ENCODE measurements at places on chromosomes 5 and 9.
A peak's percentile ranks its signal among the peaks of the same experiment; 100 is the strongest.

DNA sequence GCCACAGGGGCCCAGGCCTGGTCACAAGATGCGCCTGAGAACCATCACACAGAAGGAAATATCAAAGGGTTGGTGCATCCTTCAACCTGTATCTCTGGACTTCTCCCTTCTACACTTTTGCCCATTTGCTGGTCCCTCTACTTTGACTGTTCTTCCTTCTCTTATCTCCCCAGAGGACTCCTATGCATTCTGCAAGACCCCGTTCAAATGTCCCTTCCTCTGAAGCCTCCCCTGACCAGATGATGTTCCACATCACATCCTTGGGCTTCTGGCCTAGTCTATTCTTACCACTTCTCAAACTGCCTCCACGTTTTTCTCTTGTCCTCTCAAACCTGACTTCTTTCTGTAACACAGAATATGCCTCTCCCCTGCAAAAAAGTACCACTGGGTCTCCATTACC lies 34.3 kb downstream of the STK10 start:
- no peaks in the 10 kb centered on the region for H3K4me1 ChIP-seq
- H3K36me3 ChIP-seq: no peaks in the 10 kb centered on the region
- no peak for DNase-seq
- no peaks in the 10 kb centered on the region for H3K27me3 ChIP-seq
- H3K4me3 ChIP-seq: no peak overlapping the region

- no peak for DNase-seq
- H3K4me3 ChIP-seq: no peak overlapping the region
- H3K27me3 ChIP-seq: no peaks in the 10 kb centered on the region
- H3K36me3 ChIP-seq: no peaks in the 10 kb centered on the region
- no peak overlapping the region for H3K27ac ChIP-seq
Observed at GRCh38 chr9:23769307-23769935, 56.6 kb downstream of the ELAVL2 start.

DNA sequence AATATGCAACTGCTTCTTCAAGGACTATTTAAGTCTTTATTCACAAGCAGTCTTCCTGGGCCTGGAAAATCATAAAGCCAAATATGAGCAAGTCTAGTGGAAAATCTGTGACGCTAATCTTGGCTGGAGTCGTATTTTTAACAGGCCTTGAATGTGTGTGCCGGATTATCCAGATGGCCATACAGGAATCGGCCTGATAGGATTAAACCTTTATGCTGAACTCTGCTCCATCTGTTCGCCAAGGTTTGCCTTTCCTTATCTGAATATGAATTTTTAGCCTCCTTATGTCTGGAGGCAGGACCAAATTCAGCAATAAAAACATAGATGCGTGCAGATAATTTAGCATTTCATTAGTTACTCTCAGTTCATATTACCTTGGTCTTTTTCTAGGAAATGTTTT lies 294.5 kb downstream of the EBF1 start:
- DNase-seq: no peak
- no peak overlapping the region for H3K4me3 ChIP-seq

- no peaks in the 10 kb centered on the region for H3K27me3 ChIP-seq
- H3K27ac ChIP-seq: no peak overlapping the region
- peak; percentile 88 for DNase-seq
- no peak overlapping the region for H3K4me3 ChIP-seq
Observed at GRCh38 chr5:178461004-178461730, 129.0 kb downstream of the COL23A1 start.

GRCh38 chr9:7246917-7247522 lies 489.2 kb downstream of the KDM4C start:
- H3K27ac ChIP-seq: no peak overlapping the region
- H3K4me3 ChIP-seq: no peak overlapping the region
- H3K4me1 ChIP-seq: no peaks in the 10 kb centered on the region
- H3K27me3 ChIP-seq: no peaks in the 10 kb centered on the region
- no peak for DNase-seq
- H3K36me3 ChIP-seq: no peaks in the 10 kb centered on the region

DNA sequence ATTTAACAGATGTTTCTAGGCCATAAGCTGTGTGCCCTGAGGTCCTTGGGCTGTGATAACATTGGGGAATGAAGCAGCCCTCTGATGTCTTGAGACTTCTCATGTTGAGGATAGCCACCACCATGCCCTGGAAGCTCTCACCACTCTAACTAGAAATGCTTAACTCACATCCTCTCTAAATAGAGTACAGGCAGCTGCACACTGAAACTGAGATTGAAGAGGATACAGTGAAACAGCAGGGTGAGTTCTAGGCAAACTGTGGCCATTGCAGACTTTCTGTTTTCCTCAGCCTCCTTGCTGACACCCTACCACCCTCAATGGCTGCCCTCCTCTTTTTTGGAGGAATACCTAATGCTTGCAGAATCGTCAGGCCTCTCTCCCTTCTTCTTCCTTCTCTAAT lies 22.4 kb downstream of the UTP15 start:
- H3K4me3 ChIP-seq: no peak overlapping the region
- H3K27ac ChIP-seq: no peak overlapping the region

GRCh38 chr5:87705876-87706275 lies 293.1 kb upstream of the CCNH start:
- H3K27ac ChIP-seq: no peak overlapping the region
- no peaks in the 10 kb centered on the region for H3K4me1 ChIP-seq
- no peak for DNase-seq
- H3K27me3 ChIP-seq: no peaks in the 10 kb centered on the region

GRCh38 chr9:102482776-102483175 lies 512.4 kb upstream of the CYLC2 start:
- H3K36me3 ChIP-seq: no peaks in the 10 kb centered on the region
- H3K4me3 ChIP-seq: no peak overlapping the region
- no peaks in the 10 kb centered on the region for H3K27me3 ChIP-seq
- no peak overlapping the region for H3K27ac ChIP-seq

GRCh38 chr5:112532654-112533360 lies 113.7 kb upstream of the EPB41L4A start:
- no peak overlapping the region for H3K27ac ChIP-seq
- no peaks in the 10 kb centered on the region for H3K36me3 ChIP-seq
- no peak for DNase-seq
- H3K4me3 ChIP-seq: no peak overlapping the region

DNA sequence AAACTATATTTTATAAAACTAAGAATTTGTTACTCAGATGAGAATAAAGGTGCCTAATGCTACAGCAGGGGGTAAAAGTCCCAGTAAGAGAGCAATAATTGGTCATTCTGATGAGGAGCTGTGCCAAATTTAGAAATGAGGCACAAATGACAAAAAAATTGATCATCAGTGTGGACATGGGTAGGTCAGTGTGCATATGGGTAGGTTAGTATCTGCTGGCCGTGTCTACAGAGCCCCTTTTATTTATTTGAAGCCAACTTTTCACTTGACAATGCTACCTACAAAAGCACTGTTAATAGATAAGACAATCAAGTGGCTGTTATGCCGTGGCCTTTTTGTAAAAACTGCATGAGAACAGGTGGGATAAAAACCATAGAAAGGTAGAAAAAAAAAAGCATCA lies 454.6 kb downstream of the RAB3C start:
- DNase-seq: no peak
- no peaks in the 10 kb centered on the region for H3K4me1 ChIP-seq
- H3K27me3 ChIP-seq: no peaks in the 10 kb centered on the region
- H3K27ac ChIP-seq: no peak overlapping the region

GRCh38 chr9:124012368-124013301 lies 1.1 kb downstream of the LHX2 start:
- no peak overlapping the region for H3K27ac ChIP-seq
- DNase-seq: no peak
- H3K27me3 ChIP-seq: peaks cover 50% of the 10 kb centered on the region
- no peaks in the 10 kb centered on the region for H3K36me3 ChIP-seq
- peak overlapping the region; percentile 15 for H3K4me3 ChIP-seq

DNA sequence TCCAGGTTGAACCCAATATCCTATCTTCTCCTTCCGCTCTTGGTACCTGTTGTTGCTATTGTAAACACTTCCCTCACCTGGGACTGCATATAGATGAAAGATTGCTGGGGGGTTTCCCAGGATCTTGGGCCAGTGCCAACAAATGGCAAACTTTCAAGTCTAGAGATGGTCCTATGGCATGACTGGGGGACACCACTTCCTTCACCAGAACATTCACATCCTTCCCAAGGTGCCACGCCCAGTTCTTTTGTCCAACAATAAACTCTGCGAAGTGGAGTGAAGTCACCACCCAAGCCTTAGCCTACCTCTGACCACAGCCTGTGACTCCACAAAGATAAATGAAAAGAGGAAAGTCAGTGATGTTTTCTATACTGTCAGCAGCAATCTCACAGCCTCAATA lies 34.4 kb downstream of the DOCK8 start:
- H3K27ac ChIP-seq: no peak overlapping the region
- H3K36me3 ChIP-seq: no peaks in the 10 kb centered on the region
- H3K27me3 ChIP-seq: no peaks in the 10 kb centered on the region
- no peak overlapping the region for H3K4me3 ChIP-seq

GRCh38 chr5:21672360-21672759 lies 1180.8 kb downstream of the CDH12 start:
- no peak overlapping the region for H3K4me3 ChIP-seq
- no peaks in the 10 kb centered on the region for H3K36me3 ChIP-seq
- H3K4me1 ChIP-seq: no peaks in the 10 kb centered on the region
- no peak for DNase-seq
- no peak overlapping the region for H3K27ac ChIP-seq

DNA sequence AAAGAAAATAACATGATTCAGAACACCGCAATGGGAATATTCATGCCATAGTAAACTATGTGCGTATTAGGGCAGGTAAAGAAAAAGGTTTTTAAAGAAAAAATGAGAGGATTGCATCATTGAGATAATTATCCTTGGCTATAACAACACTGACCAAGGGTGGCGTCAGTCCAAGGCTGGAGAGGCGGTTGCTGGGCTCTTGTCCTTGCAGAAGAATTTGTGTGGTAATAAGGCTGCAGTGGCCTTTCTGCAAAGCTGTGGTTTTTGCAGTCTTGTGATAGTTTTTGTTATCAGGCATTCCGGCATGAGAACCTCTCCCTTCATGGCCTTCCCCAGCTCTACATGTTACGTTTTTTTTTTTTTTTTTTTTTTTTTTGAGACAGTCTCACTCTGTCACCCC lies 14.0 kb downstream of the BOD1 start:
- H3K27ac ChIP-seq: no peak overlapping the region
- no peak overlapping the region for H3K4me3 ChIP-seq
- H3K27me3 ChIP-seq: no peaks in the 10 kb centered on the region
- DNase-seq: no peak
- no peaks in the 10 kb centered on the region for H3K4me1 ChIP-seq

GRCh38 chr5:16229357-16229940 lies 49.9 kb upstream of the MARCHF11 start:
- H3K36me3 ChIP-seq: no peaks in the 10 kb centered on the region
- no peaks in the 10 kb centered on the region for H3K27me3 ChIP-seq
- H3K27ac ChIP-seq: no peak overlapping the region
- no peaks in the 10 kb centered on the region for H3K4me1 ChIP-seq
- H3K4me3 ChIP-seq: no peak overlapping the region

DNA sequence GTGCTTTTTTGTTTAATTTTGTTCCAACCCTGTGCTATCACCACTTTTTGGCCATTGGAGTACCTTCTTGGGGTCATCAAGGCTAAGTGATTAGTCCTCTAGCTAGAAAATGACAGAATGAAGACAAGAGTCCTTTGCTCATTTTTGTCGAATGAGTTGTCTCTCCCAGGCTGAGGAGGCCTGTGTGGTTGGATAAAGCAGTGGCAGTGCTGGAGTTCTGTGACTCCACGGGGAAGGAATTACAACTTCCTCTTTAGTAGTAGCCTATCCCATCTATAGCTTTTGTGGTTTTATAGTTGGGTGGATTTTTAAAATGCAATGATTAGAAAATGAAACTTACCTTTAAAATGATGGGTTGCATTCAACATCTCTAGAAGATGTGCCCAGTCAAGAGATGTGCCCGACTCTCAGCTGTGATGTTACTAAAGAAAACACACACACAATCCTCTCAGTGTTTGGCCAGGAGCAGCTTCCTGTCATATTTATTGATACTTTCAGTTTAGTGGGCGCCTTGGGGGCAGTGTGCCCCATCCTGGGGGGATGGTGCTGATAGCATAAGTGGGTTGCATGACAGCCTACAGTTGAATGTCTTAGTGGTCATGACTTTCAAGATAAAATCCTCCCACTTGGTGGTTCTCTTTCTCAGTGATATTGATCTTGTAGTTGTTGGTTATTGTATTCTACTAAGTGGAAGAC lies 11.9 kb downstream of the OTULINL start:
- H3K27me3 ChIP-seq: no peaks in the 10 kb centered on the region
- no peaks in the 10 kb centered on the region for H3K4me1 ChIP-seq
- no peak overlapping the region for H3K27ac ChIP-seq
- no peak for DNase-seq
- H3K36me3 ChIP-seq: no peaks in the 10 kb centered on the region

DNA sequence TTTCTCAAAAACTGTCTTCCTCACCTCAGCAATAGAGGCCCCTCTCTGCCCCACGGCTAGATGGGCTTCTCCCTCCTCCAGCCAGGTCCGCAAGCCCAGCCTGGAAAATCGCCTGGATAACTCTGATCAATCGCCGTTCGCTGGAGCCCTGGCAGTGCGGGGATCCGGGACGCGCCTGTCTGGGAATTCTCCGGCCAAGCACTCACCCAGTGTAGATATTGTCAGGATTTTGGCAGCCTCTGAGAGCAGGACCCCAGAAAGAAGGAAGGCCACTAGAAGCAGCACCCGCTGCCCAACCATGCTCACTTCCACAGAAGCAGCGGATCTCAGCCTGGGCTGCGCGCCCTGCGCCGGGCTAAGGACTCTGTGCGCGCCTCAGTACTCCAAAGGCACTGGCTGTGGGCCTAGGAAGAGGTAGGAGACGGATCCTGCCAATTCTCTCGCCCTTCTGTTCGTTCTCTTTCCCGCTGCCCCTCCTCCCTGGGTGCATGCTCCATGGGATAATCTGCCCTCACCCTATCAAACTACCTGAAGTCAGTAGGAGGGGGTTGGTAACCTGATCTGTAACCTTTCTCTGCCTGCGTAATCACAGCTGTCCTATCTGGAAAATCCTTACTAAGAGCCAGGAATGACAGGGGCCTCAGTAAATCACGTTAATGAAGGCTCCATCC lies at the start of gene UGT3A1:
Gene UGT3A1 (minus strand): TSS at position 450 of the 671 bp plus-strand sequence. CDS start 150 bp downstream, at position 300.
- H3K27ac ChIP-seq: peak within 1 kb of the TSS; percentile 66
- no peaks in the 10 kb centered on the region for H3K36me3 ChIP-seq
- no peaks in the 10 kb centered on the region for H3K4me1 ChIP-seq
- peak within 1 kb of the TSS; percentile 54 for H3K4me3 ChIP-seq

- DNase-seq: peak; percentile 64
- no peaks in the 10 kb centered on the region for H3K27me3 ChIP-seq
- no peaks in the 10 kb centered on the region for H3K36me3 ChIP-seq
- H3K4me1 ChIP-seq: peaks cover 34% of the 10 kb centered on the region
- no peak overlapping the region for H3K4me3 ChIP-seq
- H3K27ac ChIP-seq: peak overlapping the region; percentile 81
Observed at GRCh38 chr5:132387640-132388117, 18.2 kb downstream of the SLC22A5 start.

DNA sequence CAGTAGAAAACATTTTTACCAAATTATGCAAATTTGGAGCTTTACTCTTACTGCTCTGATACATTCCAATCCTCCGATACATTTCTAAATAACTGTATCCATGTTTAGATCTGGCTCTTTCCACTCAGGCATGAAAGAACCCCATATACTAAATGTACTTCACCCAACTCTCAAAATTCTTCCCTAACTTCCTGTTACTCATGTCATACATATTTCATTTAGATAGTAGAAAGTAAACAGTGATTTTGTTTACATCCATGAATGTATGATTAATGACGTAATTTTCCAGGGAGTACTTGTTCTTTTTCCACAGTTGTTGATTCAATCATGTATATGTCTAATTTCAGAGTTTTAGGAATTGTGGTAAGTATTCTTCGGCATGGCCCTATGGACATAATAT lies 1426.5 kb upstream of the C9orf72 start:
- no peaks in the 10 kb centered on the region for H3K27me3 ChIP-seq
- H3K4me1 ChIP-seq: no peaks in the 10 kb centered on the region
- H3K36me3 ChIP-seq: no peaks in the 10 kb centered on the region
- H3K4me3 ChIP-seq: no peak overlapping the region

All from right lobe of liver (tissue), 6 donors.